Caco-2 (cell line): ENCODE measurements at places on chromosomes 5 and 9.

GRCh38 chr5:91049112-91049511 is 334.0 kb downstream of the ARRDC3 start:
- DNase-seq = no peak

- DNase-seq = no peak
Measured at GRCh38 chr5:93302711-93303110, 278.3 kb downstream of the NR2F1-AS1 start.

- DNase-seq = no peak
Measured at GRCh38 chr5:14039576-14039975, 95.1 kb upstream of the DNAH5 start.

GRCh38 chr5:178078197-178079010 is 34.9 kb upstream of the N4BP3 start:
- DNase-seq = no peak

DNA sequence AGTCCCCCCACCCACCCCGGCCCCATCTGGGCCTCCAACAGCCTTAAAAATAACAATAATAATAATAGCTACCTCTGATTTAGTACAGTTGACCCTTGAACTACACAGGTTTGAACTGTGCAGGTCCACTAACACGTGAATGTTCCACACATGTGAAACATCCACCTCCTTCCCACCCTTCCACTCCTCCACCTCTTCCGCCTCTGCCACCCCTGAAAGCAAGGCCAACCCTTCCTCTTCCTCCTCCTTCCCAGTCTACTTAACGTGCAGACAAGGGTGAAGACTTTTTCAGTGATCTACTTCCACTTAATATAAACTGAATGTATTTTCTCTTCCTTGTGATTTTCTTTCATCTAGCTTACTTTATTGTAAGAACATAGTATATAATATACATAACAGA is 10.8 kb downstream of the PDGFRB start:
- DNase-seq = no peak

- DNase-seq = no peak
Measured at GRCh38 chr5:121160591-121160990, 691.1 kb upstream of the FTMT start.

GRCh38 chr9:135336722-135337527 is 142.7 kb upstream of the PPP1R26 start:
- DNase-seq = no peak
